Testis (tissue), 5 donors: ENCODE measurements at places on chromosomes 7 and 10. TPM values are rescaled to one million over a fixed set of nuclear protein-coding genes. Genes with fewer than 3 reads are reported as not detected.

GRCh38 chr10:78458983-78459638 is 425.4 kb downstream of the RPS24 start:
- DNase-seq, result no peak

GRCh38 chr7:134845461-134845860 is 66.0 kb downstream of the CALD1 start:
- no peak for DNase-seq

GRCh38 chr7:125516194-125516593 is 586.6 kb upstream of the POT1 start:
- DNase-seq, result no peak

DNA sequence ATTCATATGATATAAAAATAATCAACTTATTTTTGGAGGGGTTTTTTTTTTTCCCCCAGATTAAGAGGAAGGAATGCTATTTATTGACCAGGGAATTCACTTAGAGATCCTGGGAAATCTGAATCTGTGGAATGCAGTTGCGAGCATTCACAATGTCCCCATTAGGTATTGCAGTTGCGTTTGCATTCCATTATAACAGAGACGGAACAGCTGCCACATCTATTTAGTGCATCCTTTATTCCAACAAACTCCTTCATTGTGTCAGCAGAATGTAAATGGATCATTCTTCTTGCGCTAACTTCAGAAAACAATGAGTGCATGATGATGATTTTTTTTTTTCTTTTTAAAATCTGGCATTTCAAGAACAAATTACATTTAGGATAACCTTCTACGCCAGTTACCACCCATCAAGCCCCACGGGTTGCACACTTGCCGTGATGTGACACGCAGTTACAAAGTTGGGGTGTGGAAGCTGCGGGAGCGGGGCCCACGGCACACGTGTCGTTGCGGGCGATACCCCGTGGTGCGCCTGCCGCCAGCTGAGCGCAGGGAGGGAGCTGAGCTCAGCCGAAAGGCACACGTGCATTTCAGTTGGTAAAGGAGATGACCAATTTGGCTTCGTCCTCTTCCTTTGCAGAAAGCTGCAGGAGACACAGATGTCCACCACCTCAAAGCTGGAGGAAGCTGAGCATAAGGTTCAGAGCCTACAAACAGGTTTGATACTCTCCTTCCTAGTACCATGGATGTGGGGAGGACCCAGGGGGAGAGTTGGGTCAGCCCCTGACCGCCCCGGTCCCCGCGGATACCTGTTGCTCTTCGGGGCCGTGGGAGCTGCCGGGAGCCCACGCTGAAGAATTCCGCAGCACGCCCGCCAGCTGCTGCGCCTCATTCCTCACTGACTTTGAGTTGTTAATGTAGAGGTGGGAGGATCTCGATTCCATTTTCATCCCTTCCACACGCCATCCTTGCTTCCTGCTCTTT is 175.3 kb upstream of the SH2B2 start:
- DNase-seq, result no peak

GRCh38 chr7:36810032-36810431 is 85.7 kb upstream of the AOAH start:
- DNase-seq, result no peak

- DNase-seq, result no peak
Measured at GRCh38 chr10:132463333-132464255, 66.6 kb downstream of the PWWP2B start.

GRCh38 chr7:39592586-39592985 is 26.4 kb downstream of the YAE1 start:
- DNase-seq, result no peak

DNA sequence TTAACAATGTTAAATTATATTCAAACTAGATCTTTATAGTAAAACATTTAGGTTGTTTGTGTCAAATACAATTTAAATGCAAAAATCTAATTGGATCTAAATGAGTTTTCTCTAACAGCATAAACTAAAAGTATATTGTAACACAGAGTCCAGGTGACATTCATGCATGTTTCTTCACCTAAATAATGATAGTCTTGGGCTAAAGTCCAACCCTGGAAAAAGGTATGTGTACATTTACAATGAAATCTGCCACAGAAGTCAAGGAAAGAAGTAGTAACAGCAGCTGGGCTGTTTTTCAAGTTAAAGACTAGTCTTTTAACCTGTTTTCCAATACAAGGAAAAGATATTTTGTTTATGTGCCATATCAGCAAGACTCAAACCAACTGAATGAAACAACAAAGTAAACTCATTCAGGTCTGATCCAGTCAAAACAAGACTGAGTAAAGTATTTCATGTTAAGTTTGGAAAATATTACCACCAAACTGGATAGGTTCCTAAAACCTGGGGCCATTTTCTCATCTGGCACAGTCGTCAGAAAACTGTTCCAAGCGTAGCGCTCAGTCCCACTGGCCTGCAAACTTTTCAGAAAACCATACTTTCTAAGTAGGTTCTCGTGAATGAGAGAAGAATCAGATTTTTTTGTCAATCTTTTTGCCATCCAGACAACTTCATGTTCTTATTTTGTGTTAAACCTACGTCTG is 349.2 kb downstream of the HGF start:
- no peak for DNase-seq

DNA sequence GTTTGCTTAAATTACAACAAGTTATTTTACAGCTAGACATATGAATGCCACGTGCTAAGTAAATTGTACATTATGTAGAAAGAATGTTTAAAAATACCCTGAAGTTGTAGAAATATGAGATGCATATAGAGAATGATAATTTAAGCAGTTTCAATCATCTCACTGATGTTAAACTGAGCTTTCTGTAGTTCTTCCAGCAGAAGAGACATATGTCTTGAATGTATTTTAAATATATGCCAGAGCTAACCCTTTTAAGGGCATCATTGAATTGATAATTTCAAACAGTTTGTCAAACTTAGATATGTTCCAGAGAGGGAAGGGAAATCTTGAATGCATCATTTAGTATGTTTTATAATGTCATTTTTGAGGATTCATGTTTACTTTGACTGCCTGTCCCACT is 255.2 kb downstream of the MDFIC start:
- no peak for DNase-seq

DNA sequence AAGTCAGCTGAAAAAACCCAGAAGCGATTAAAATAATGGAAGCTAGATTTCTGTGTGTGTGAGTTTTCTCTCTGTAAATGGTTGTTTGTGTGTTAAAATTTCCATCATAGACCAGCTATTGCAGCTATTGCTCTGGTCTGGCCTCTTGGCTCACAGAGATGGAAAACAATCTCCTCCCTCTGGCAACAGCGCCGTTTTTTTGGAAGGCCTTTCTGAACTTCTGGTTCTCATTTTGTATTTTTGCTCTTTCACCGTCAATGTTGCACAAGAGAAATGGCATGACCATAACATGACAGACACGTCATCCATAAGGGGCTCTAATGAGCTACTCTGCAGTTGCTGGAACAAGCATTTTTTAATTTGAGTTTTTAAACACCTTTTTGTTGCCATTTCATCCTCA is 91.0 kb downstream of the CUBN start:
- peak; percentile 48 for DNase-seq

GRCh38 chr10:44358080-44358771 is 26.7 kb downstream of the CXCL12 start:
- no peak for DNase-seq

GRCh38 chr10:62068464-62068863 is 167.0 kb downstream of the ARID5B start:
- no peak for DNase-seq

- DNase-seq, result no peak
Measured at GRCh38 chr10:91592266-91592975, 40.5 kb downstream of the PPP1R3C start.

GRCh38 chr7:56009695-56010094 is 41.5 kb downstream of the PSPH start:
- DNase-seq, result peak; percentile 81

DNA sequence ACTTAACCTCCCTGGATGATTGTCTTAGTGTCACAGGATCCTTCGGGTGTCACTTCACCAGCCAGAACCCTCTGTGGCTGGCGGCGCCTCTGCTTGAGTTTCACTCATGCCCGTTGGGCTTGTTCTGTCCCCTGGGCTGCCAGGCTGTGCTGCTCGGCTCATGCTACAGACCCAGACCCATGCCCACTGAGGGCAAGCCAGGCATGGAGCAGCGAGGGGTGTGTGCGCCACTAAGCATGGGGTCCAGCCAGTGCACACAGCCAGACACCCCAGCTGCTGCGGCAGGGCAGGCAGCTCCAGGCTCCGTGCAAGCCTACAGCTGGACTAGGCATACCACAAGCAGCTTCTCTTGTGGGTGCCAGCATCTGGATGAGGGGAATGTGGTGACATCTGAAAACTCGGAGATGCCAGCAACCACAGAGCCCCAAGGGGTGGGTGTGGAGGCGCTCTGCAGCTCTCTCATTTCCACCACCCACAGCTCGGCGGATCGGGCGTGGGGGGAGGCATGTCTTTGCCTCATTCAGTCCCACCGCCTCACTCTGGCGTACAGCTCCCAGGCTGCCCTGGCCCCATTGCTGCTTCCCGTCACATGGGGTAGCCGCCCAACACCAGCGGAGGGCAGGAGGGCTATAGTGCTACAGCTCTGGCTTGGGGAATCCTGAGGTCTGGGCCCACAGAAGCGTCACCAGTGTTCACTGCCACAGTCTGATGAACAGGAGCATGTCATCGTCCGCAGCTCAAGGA is 269.6 kb upstream of the LRGUK start:
- no peak for DNase-seq

DNA sequence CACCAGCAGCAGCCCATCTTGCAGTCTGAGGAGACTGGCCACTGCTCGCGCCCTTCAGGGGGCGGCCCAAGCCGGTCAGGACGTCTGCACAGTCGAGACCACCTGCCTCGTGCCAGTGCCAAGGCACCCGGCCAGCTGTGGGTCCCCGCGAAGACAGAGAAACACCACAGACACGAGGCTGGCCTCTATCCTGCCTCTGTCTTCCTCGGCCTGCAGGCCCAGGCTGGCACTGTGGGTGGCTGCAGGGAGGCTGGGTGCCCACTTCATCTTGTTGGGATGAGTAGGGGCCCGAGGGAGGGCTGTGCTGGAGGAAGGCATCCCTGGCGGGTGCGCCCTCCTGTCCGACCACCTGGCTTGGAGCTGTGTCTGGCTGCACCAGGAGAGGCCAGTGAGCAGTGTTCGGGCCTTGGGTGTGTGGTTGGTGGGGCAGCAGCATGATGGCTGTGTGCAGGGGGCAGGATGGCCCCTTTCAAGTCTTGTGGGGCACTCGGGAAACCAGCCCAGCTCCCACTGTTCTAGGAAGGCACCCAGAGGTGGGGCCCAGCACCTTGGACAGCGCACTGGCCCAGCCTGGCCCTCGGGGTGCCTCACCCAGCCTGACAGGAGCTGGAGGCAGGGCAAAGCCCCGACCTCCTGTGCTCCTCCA is 7.3 kb downstream of the DPYSL4 start:
- peak; percentile 39 for DNase-seq

DNA sequence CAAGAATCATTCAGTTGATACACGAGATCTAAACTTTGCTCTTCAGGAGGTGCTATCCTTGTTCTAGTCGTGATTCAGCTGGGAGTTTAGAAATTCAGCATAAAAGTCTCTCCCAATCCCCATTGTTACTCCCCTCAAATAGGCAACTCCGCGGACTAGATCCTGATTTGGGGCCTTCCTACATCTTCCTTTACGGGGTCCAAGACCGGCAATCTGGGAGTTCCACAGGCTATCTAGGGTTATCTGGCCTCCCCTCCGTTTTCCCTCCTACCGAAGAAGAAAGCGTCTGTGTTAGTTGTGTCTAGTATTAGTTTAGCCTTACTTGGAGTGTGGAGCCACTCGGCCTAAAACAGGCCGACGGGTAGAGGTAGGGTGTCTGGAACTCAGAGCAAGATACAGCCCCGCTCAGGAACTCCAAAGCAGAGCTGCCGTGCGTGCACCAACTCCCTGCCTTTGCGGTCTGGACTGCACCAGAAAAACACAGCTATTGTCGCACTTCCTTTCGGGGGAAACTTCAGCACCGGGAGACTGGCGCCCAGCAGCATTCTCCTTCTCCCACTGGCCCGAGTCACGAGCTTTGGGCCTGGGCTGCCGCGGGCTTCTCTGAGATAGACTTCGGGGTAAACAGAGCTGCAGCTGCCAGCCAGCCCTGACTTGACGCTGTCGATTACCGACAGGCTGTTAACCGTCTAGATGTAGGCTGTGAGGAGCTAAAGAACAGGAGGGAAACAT is 1.5 kb upstream of the DLX5 start:
- no peak for DNase-seq

DNA sequence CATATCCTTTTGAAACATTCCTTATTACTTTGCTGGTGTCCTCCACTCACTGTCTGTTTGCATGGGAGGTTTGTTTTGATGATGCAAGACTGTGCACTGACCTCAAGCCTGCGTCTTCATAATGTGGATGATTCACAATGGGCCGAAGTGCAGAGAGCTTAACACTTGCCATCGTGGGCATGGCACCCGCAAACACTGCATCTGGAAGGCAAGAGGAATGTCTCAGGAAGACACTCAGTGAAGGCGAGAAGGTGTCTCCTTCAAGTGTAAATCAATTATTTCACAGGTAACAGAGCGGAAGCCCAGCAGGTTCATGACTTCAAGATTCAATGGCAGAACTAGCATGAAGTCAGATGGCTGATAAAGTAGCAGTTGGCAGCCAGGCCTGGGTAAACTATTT is 98.1 kb downstream of the DPY19L1 start:
- DNase-seq, result no peak

GRCh38 chr7:157080111-157080730 is 58.5 kb upstream of the UBE3C start:
- DNase-seq, result no peak

DNA sequence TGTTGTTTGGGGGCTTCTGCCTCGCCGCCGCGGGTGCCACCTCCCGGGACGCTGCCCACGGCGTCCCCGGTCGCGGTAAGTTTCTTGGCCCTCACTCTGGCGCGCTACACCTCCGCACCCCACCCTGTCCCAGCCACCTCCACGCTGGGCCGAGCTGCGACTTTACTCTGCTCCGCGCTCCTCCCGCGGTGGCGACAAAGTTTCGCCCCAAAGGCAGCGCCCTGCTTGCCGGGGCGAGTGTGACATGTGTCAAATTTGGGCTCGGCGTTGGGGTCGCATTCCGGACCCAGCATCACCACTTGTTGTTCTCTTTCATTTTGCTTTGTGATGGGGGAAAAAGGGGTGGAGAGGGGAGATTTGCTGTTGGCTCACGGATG is 167.7 kb upstream of the PPP1R3A start:
- peak; percentile 20 for DNase-seq

DNA sequence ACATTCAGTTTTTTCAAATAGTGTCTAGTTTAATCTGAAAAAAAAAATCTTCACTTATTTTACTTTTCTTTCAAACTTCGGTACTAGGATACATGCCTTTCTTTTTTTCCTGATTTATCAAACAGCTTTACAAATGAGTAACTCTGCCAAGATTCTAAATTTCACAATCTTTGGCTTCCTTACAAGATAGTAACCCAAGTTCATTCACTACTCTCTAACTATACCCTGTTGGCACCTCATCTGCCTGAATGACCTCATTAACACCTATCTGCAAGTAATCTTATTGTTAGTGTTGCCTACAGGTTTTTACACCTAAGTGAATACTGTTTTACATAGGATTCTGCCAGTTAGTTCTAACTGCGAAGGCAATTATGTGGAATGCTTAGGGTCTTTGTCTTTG is 159.8 kb downstream of the FOXP2 start:
- no peak for DNase-seq

- DNase-seq, result no peak
Measured at GRCh38 chr7:25430200-25430931, 202.1 kb upstream of the NPVF start.

Gene TMEM196
- not detected for polyA plus RNA-seq

Gene OPALIN
- not detected for polyA plus RNA-seq

Gene PTTG1IP2
- 13.1 TPM for polyA plus RNA-seq

Gene CPN1
- polyA plus RNA-seq, result 2.4 TPM

Gene SLC16A12
- polyA plus RNA-seq, result 2.8 TPM

Gene COL13A1
- polyA plus RNA-seq, result 2.5 TPM

Gene FOXI2
- polyA plus RNA-seq, result 0.30 TPM

Gene VAX1
- polyA plus RNA-seq, result 0.47 TPM

Gene ATG9B
- 24.8 TPM for polyA plus RNA-seq
